Aortic smooth muscle cell (primary cell): ENCODE measurements at places on chromosomes 4 and X. TPM values are rescaled to one million over a fixed set of nuclear protein-coding genes. Genes with fewer than 3 reads are reported as not detected.

The FRMPD3 gene
- not detected in 2 replicates for total RNA-seq

The CSAG1 gene
- not detected in 2 replicates for total RNA-seq

The TNIP2 gene
- 44.6 and 47.7 TPM in 2 replicates for total RNA-seq

The GPR82 gene
- total RNA-seq = not detected in 2 replicates

The IGFBP7 gene
- 595 and 980 TPM in 2 replicates for total RNA-seq

The LARP1B gene
- 20.9 and 21.4 TPM in 2 replicates for total RNA-seq

The FHDC1 gene
- under 0.01 TPM in 2 replicates for total RNA-seq

The SPANXN4 gene
- not detected in 2 replicates for total RNA-seq

The MTTP gene
- total RNA-seq = 0.13 and 0.25 TPM in 2 replicates

The RRH gene
- 0.13 TPM in 1 of 2 replicates, not detected in the other for total RNA-seq

The COX7B gene
- 475 and 584 TPM in 2 replicates for total RNA-seq

The IL2 gene
- total RNA-seq = not detected in 2 replicates

The STARD8 gene
- 3.2 and 3.3 TPM in 2 replicates for total RNA-seq

The SPATA4 gene
- total RNA-seq = 0.12 TPM in 1 of 2 replicates, not detected in the other

The AP1S2 gene
- total RNA-seq = 49.9 and 54.1 TPM in 2 replicates

The PRKG2 gene
- 0.56 and 0.79 TPM in 2 replicates for total RNA-seq

The MECP2 gene
- 18.0 and 29.0 TPM in 2 replicates for total RNA-seq

The NAA11 gene
- total RNA-seq = 0.06 TPM in 1 of 2 replicates, not detected in the other

The TMLHE gene
- 12.4 and 16.5 TPM in 2 replicates for total RNA-seq

The SATL1 gene
- total RNA-seq = not detected in 2 replicates

The P2RY4 gene
- 0.19 TPM in 1 of 2 replicates, not detected in the other for total RNA-seq

The MID1 gene
- 10.7 and 15.2 TPM in 2 replicates for total RNA-seq

The CNGA1 gene
- total RNA-seq = under 0.01 and 0.31 TPM in 2 replicates

The GABRA4 gene
- under 0.01 and 0.12 TPM in 2 replicates for total RNA-seq

The TSPAN7 gene
- total RNA-seq = 0.19 and 0.40 TPM in 2 replicates

The FAM9B gene
- total RNA-seq = not detected in 2 replicates

The EGF gene
- 0.06 and 0.13 TPM in 2 replicates for total RNA-seq

The ENPP6 gene
- not detected in 2 replicates for total RNA-seq

The SOX3 gene
- total RNA-seq = not detected in 2 replicates

The OTUD6A gene
- not detected in 2 replicates for total RNA-seq

The TRMT2B gene
- 16.5 and 20.6 TPM in 2 replicates for total RNA-seq

The ATP10D gene
- 27.2 and 37.6 TPM in 2 replicates for total RNA-seq

The MAGEB10 gene
- not detected in 2 replicates for total RNA-seq

The TMEM271 gene
- not detected in 2 replicates for total RNA-seq

The SYN1 gene
- total RNA-seq = 0.19 and 0.40 TPM in 2 replicates

The ART3 gene
- total RNA-seq = not detected in 2 replicates

The DDIT4L gene
- total RNA-seq = 0.92 and 5.2 TPM in 2 replicates

The FGF16 gene
- total RNA-seq = 2.2 and 3.6 TPM in 2 replicates

The S100G gene
- total RNA-seq = not detected in 2 replicates

The CENPC gene
- 14.4 and 18.9 TPM in 2 replicates for total RNA-seq

The DCX gene
- under 0.01 TPM in 1 of 2 replicates, not detected in the other for total RNA-seq

The SPANXA1 gene
- total RNA-seq = not detected in 2 replicates

The MAGEC3 gene
- not detected in 2 replicates for total RNA-seq

The SUV39H1 gene
- 3.0 and 4.4 TPM in 2 replicates for total RNA-seq

The STATH gene
- total RNA-seq = not detected in 2 replicates

The CT45A3 gene
- not detected in 2 replicates for total RNA-seq

The SLC49A3 gene
- total RNA-seq = 2.2 and 8.6 TPM in 2 replicates

The STPG2 gene
- total RNA-seq = 0.06 and 0.13 TPM in 2 replicates

The CLDN22 gene
- total RNA-seq = not detected in 2 replicates
